ENCODE measurements at places on chromosomes 7 and 10.

GRCh38 chr10:12720217-12720981, 281.1 kb downstream of the CCDC3 start:
- DNase-seq = no peak

DNA sequence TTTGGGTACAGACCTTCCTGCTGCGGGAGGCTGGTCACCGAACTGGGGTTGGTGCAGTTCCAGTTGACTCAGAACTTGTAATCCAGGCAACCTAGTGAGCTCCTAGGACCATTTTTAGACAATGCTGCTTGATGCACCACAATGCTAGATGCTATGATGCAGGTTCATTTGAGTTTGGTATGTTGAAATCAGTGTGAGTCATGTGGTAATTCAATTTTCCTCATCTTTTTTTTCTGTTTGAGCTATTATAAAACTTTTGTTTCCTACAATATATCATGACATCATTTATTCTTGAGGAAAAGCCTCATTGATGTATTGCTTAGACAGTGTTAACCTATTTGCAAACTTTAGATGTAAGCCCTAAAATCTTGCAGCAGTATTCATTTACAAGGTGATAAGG, 40.9 kb upstream of the MTPN start:
- no peak for DNase-seq

GRCh38 chr10:73926152-73926764, 15.3 kb downstream of the PLAU start:
- DNase-seq = no peak

- DNase-seq = no peak
These were observed 28.5 kb upstream of the TRIM24 start for GRCh38 chr7:138431517-138431916.

DNA sequence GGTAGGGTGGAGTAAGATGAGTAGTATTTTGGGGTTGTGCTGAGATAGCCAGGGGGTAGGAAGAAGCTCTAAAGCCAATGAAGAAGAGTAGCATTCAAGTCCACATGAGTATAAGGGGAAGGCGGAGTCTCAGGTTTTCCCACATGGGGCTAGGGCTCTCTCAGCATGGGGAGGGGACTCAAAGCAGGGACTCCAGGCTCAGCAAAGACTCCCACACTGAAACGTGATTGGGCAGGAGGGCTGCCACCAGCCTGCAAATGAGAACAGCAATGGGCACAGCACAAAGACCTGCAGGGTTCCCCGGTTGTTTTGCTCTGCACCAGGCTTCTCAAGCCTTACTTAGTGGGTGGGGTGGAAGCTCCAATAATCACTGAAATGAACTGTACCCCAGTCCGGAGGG, 1.5 kb upstream of the NRAP start:
- no peak for DNase-seq

GRCh38 chr10:4407783-4408182, 418.2 kb upstream of the AKR1E2 start:
- no peak for DNase-seq

DNA sequence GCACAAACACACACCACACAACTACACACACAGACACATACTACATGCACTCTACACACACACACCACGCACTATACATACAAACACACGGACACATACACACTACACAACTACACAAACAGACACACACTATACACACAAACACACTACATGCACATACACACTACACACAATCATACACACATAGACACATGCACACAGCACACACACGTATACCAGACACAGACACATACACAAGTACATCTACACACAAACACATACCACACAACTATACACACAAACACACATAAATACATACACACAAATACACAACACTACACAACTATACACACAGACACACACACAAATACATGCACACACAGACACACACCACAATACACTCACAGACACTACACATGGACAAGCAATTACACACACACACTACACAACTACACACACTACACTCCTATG, 4.6 kb downstream of the GPR15LG start:
- no peak for DNase-seq

- no peak for DNase-seq
These were observed 122.5 kb upstream of the MBL2 start for GRCh38 chr10:52895059-52895458.

Data from NCI-H2081 treated with DMSO at 0.1 percent for 48 hours (cell line).